GM12865 (cell line): ENCODE measurements at places on chromosomes 11 and 22.

- DNase-seq, result no peak
Measured at GRCh38 chr11:70824605-70825245, 426.4 kb downstream of the CTTN start.

- peak; percentile 53 for DNase-seq
Measured at GRCh38 chr22:41619979-41620588, 759 bp downstream of the DESI1 start.

GRCh38 chr11:31645747-31646146, 136.2 kb downstream of the ELP4 start:
- no peak for DNase-seq

- DNase-seq, result no peak
Measured at GRCh38 chr11:32418836-32419235, 16.5 kb downstream of the WT1 start.

DNA sequence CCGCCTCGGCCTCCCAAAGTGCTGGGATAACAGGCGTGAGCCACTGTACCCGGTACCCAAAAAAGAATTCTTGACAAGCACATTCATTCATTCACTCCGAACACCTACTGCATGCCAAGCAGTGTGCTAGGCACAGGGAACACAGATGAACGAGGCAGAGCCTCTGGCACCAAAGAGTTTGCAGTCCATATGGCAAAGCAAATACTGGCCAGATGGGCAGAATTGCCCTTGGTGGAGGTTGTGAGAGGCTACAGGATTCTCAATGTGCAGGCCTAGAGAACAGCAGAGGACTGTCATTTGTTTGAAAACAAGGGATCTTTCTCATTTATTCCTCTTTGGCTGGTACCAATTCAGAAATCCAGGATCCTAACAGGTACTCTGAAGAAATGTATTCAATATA, 27.5 kb upstream of the MTCH2 start:
- DNase-seq, result no peak

GRCh38 chr22:30881361-30882183, 87.0 kb downstream of the MORC2 start:
- DNase-seq, result no peak

DNA sequence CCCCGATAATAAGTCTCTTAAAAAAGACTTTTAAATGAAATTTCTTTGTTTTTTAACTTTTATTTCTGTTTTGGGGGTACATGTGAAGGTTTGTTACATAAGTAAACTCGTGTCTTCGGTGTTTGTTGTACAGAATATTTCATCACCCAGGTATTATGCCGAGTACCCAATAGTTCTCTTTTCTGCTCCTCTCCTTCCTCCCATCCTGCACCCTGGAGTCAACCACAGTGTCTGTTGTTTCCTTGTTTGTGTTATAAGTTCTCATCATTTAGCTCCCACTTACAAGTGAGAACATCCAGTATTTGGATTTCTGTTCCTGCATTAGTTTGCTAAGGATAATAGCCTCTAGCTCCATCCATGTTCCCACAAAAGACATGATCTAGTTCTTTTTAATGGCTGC, 1.6 kb upstream of the GSTP1 start:
- DNase-seq, result no peak
